ENCODE measurements at places on chromosomes 1 and 21.

- no peak for DNase-seq
Measured at GRCh38 chr1:101108111-101108500, 82.5 kb upstream of the DPH5 start.

GRCh38 chr1:10599194-10599861 lies 124.6 kb downstream of the PEX14 start:
- DNase-seq, result no peak

GRCh38 chr1:204337036-204337429 lies 22.7 kb downstream of the PLEKHA6 start:
- DNase-seq, result no peak

DNA sequence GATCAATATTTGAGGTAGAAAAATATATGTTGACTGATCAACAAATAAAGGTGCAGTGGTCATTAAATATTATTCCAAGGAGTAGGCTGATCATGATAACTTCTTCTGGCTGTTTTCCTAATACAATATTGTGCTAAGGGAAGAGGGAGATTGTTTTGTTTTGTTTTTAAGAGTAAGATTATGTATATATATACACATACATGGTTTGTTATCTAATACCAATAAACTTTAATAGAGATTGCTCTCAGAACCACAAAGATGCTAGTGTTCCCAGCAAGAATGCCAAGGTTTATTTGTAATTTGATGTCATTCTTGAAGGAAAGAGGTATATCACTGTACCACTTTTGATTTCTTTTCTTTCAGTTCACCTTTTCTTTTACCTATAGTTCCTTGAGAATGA lies 10.1 kb downstream of the CLCA2 start:
- no peak for DNase-seq

GRCh38 chr1:62790716-62791115 lies 6.8 kb downstream of the ATG4C start:
- DNase-seq, result no peak
